Fibroblast of skin of back (primary cell): ENCODE measurements at places on chromosomes 4 and X.

DNA sequence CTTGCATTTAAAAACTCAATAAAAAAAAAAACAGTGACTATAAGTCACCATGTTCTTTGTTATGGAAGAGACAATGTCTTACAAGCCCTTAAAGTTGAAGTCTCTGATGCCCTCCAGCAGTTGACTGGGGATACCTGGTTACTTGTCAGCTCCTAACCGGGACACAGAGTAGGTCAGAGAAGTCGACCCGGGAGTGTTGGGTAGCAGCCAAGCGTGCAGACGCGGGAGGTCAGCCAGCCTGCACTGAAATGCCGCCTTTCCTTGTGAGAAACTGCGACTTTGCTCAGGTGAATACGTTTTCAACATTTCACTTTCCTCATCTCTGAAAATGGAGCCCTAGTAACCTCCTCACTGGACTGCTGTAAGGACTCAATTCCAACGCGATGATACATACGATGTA lies 81.8 kb downstream of the F11 start:
- DNase-seq = no peak

GRCh38 chr4:22661443-22661842 lies 31.3 kb upstream of the GBA3 start:
- peak; percentile 87 for DNase-seq

DNA sequence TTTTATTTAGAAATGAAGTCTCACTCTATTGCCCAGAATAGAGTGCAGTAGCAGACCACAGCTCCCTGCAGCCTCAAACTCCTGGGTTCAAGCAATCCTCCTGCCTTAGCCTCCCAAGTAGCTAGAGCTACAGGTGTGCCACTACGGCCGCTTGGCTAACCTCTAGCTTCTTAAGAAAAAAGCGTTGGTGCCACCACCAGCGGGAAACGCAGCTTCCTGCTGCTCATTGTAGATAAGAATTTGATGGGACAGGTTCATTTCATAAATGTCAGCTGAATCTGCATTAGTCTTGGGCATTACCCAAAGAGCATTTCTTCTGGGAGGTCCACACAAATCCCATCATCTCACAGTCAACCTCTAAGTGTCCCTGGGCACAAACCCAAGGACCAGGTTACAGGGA lies 33.2 kb upstream of the NAP1L5 start:
- no peak for DNase-seq

GRCh38 chr4:100936661-100937375 lies 410.5 kb downstream of the PPP3CA start:
- DNase-seq = no peak

DNA sequence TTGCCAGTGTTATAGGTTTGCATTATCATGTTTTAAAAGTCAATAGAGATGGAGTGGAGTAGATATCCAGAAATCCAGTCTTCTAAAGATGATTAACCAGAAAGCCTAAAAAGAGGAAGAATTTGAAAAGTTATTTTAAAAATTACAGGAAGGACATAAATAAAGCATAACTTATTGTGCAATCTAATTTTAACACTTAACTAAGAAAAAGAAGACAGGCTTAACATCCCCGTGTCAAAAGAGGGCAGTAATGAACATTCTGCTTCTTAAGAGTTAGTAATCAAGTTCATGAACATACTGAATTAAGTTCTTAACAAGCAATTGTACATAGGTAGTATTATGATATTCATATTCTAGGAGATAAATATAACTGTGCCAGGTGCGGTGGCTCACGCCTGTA lies 39.3 kb downstream of the ELF2 start:
- no peak for DNase-seq

- DNase-seq = no peak
Observed at GRCh38 chr4:139202991-139203390, 26.0 kb upstream of the ELF2 start.
